ENCODE measurements at places on chromosomes 7 and 10.

- DNase-seq = no peak
Measured at GRCh38 chr7:151864561-151864960, 12.4 kb downstream of the PRKAG2 start.

- DNase-seq = peak; percentile 92
Measured at GRCh38 chr7:26369593-26369992, 77.9 kb downstream of the SNX10 start.

DNA sequence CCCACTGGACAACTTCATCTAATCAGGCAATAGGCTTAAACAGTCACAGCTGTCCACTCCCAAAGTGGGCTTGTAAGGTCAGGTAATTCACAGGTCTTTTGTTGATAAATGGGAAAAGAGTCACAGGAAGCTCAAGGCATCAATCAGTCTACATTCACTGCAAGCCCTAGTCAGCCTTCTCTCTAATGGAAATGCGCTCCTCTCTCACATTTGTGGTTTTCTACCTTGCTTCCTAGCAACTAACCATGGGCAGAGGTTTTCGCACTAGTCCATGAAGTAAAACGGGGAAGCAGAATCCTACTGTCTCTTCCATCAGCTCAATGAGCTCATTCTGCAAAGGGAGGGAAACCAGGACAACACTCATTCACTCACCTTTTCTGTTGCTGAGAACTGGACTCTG, 53.5 kb upstream of the APBB1IP start:
- no peak for DNase-seq

DNA sequence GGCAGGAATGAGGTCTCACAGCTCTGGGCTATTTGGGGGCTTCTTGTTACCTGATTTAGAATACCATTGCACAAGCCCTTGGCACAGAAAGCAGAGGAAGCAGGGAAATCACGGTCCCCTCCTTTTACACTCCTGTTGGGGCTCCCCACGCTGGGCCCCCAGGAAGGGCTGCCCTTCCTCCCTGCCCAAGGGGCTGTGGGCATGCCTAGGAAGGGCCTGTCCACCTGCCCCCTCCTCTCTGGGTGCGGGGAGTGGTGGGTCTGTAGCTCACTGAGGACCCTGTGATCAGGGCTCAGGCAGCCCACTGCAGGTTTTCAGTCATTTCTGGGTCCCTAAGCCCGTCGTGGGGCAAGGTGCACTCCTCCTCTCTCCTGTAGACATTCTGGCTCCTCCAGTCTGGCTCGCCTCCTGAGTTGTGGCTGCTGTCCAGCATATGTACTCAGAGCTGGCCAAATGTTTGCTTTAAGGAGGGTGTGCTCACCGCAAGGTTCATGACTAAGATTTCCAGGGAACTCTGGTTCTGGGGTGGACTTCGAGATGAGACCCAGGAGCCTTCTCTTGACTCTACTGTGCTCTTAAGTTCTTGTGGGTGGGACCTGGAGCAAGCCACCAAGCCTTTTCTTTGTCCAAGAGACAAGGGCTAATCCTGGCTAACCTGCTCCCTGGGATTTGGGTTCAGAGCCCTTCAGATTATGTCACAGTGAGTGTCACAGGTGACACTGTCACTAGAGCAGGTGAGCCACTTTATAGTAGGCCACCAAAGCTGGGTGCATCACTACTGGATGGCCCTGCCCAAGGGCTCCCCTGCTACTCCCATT, 56.0 kb downstream of the TACR2 start:
- DNase-seq = no peak

DNA sequence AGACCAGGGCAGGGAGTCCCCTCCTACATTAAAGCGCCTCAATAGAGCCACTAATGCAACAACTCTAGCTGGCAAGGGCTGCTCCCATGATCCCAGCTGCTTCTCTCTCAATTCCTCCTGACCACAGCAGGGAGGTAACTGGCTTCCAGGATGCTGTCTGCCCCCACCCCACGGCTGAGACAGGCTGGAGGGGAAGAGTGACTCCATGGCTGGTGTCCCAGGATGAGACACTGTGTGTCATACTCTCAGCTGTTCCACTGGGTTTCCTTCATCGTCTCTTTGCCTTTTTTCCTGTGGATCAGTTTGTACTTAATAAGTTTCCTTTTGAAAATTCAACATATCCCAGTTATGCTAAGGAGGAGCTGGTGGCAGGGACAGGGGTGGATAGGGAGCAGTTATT, 27.7 kb upstream of the MYH16 start:
- DNase-seq = no peak

DNA sequence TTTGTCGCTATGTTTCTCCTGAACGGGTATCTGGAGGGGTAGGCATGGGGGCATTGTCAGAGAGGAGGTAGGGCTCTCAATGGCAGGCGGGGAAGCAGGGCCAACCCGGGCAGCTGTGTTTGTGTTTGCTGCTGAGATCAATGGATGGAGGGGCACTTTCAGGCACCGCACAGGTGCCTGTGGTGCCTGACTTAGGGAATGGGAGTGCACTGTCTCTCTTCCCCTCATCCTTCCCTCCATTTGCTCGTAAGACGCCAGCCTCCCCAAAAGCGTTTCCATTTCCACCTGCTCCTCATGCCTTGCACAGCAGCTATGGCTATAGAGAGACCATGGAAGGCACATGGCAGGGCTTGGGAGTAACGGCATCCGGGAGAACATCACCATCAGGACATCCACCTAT, 615.9 kb upstream of the FOXK1 start:
- DNase-seq = no peak

DNA sequence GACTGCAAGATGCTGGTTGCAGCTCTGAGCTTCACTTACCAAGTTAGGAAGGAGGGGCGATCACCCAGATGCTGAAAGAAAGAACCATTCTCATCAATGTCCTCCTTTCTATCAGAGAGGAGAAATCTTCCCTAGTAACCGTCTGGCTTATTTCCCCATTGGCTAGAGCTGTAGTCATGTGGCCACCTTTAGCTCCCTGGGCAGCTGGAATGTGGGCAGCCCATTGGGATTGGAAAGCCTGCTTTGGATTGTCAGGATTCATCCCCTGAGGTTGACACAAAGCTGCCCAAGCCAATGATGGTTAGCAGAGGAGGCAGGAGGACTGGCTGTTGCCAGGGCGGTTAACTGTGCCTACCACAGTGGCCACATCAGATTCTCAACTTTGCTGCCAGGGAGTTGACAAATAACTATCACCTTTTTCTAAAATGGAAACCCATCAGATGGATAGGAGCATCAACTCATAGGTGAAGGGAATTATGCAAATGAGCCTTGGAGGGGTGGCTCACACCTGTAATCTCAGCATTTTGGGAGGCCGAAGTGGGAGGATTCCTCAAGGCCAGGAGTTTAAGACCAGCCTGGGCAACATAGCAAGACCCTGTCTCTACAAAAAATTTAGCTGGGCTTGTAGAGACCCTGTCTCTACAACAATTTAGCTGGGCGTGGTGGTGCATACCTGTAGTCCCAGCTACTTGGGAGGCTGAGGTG, 206.4 kb upstream of the GALNT17 start:
- no peak for DNase-seq

DNA sequence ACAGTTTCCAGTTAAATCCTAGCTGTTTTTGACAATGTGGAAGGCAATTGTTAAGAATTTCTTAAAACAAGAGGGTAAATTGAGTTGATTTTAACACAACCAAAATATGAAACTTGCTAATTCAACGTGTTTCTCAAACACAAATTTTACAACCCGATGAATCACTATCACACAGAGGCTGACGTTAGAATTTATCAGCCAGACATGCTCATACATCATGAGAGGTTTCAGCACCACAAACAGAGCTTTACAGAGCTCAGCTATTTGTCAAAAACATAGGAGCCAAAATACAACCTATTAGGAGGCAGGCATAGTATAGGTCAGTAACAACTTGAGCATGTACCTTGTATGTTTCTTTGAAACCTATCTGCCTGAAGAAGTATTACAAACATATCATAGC, 36.1 kb downstream of the LRRN3 start:
- no peak for DNase-seq

- DNase-seq = peak; percentile 70
Measured at GRCh38 chr7:156640257-156640948, at the start of gene RNF32. RNF32 (plus strand) TSS chr7:156640774; CDS start chr7:156643878, 3,104 bp downstream.

- no peak for DNase-seq
Measured at GRCh38 chr7:132349075-132349474, 227.2 kb downstream of the PLXNA4 start.

DNA sequence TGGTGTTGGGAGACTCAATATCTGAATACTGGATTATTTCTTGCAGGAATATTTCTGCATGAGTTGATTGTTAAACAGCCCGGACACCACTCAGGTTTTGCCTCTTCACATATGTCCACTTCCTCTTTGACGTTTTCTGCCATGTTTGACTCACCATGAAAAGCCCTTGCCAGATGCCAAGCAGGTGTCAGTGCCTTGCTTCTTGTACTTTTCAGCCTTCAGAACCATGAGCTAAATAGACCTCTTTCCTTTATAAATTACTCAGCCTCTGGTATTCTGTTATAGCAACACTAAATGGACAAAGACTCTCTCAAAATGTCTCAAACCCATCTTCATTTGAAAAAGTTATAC, 24.7 kb upstream of the MACC1 start:
- no peak for DNase-seq

DNA sequence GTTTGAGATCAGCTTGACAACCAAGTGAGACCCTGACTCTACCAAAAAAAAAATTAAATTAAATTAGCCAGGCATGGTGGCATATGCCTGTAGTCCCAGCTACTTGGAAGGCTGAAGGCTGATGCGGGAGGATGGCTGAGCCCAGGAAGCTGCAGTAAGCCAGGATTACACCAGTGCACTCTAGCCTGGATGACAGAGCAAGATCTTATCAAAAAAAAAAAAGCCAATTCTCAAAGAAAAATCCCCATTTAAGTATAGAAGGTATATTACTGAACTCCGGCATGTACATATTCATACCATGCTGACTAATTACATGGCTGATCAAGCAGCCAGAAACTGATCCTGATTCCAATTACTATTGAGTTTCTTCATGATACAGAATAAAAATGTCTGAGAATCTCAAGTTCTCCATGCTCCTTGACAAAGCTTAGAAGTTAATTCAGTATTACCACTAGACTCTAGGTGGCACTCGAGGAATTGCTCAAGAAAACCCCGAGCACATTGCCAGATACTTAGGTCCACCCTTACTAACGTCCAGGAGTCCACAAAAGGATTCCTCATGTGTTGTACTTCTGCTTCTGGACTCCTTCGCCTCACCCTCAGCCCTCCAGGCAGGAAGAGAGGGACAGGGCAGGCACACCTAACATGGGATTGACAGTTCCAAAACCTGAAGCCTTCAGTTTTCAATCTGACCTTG, 148.9 kb downstream of the PARD3 start:
- peak; percentile 95 for DNase-seq

DNA sequence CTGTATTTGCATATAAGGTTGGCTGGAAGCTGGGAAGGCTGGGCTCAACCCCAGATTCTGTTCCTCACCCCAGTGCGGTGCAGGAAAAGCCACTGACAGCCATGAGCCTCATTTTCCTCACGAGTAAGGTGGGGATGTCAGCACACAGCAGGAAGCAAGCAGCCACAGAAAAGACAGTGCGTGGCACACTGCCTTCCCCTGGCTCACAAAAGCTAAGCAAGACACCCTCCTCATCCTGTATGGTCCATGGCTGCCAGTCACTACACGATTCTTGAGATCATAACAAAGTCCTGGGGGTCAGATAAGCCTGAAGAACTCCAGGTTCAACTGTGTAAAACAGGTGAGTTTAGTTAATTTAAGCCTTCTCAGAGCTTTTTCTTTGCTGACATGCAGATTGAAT, 28.9 kb upstream of the DDC start:
- no peak for DNase-seq

GRCh38 chr7:106609416-106609815, 51.5 kb downstream of the CCDC71L start:
- no peak for DNase-seq

GRCh38 chr10:2852574-2853323, 214.6 kb upstream of the PFKP start:
- DNase-seq = no peak

DNA sequence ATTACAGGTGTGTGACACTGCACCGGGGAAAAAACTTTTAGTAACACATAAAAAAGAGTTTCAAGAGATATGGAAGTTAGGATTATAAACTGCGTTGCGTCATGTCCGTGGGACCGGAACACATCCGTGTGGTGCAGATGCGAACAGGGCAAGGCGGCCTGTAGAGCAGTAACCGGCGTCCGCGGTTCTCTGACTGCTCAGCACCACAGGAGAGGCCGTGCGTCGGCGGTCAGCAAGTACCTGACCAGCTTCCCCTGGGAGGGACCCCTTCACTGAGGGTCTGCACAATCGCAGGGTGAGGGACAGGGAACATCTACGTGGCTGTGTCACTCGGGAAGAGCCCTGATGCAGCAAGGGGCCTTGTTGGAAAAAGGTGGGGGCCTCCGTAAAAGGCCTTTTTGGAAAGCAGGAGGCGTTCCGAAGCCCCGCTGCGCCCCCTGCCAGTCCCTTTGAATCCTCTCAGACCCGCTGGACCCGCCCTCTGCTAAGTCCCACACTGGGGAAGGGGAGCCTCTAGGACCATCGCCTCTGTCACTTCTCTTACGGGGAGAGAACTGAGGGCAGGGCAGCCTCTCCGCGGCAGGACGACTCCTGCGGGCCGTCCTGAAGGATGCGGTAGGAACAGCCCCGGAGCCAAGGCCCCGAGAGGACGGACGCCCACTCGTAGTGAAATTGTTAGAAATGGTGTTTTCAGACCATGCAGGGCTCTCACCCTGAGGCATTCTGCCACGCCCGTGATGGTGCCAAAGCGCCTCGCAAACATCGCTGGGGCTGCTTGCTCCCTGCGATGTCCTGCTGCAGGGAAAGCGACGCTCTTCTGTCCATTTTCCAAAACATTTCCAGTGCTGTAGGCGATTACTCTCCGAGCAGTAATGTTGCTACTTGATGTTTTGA, 771.6 kb upstream of the COBL start:
- no peak for DNase-seq

GRCh38 chr7:23044581-23044980, 30.7 kb upstream of the HYCC1 start:
- DNase-seq = no peak

DNA sequence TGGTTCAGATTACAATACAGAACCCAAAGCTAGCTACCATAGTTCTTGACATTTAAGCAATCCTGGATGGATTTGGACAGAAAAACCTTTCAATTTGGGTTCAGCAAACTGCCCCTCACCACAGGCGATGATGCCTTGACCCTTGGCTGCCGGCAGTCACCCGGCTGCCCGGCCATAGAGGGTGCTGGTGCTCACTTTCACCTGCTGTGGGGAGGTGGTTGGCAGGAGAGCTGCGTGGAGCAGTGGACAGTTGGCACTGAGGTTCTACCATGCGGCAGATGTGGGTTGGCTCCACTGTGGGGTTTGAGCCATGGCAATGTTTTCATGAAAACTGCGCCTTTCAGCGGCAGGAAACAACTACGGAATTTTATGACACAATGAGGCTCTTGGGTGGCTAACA, 99.5 kb downstream of the DYNC1I1 start:
- DNase-seq = no peak

Data from Kasumi-1 (cell line).